ENCODE measurements at places on chromosomes 16 and 17.
A peak's percentile ranks its signal among the peaks of the same experiment; 100 is the strongest.

- no peak for DNase-seq
Measured at GRCh38 chr16:21949713-21950260, 3.4 kb upstream of the UQCRC2 start.

- DNase-seq = no peak
Measured at GRCh38 chr17:57915544-57915943, 39.7 kb downstream of the CUEDC1 start.

DNA sequence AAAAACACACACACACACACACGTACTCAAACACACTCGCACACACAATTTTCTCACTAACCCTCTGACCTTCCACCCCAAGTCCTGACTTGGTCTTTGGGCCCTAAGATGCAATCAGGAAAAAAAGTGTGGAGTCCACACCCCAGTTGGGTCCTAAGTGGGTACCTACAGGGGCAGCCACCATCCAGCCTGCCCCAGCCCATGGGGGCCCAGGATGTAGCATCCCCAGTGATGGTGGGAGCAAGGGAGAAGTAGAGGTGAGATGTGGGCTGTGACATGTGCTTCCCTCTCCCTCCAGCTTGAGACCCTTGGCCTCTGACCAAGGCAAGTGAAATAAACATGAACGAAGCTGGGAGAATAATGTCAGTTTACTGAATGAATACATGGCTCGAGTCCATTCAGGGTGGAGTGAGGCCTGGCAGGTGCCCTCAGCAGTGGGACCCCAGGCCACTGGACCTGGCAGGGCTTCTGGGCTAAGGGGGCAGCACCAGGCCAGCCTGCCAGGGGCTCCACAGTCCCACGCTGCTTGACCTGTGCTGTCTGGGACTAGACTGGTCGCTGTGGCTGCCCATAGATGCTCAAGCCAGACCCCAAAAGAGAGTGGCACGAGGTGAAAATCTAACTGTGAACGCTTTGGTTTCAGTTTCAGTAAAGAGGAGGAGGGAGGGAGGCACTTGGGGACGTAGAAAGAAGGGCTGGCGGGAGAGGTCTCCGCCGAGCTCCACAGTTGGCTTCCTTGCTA, 73.7 kb downstream of the MRC2 start:
- no peak for DNase-seq

DNA sequence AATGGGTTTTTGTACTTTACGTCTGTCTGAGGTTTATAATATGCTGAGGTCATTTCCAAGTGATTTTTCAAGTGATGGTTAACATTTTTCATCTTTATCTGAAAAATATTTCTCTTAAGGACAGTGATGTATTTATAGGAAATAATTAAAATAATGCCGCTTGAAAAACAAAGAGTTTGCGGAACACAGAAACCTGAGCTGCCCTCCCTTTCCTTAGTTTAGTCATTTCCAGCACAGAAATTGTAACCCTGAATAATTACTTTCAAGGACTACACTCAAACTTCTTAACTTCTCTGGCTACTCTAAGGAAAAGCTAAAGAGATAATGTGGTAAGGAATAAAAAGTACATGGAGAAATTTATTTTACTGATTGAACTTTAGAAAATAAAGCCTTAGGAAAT, 54.6 kb downstream of the MRTFB start:
- DNase-seq = no peak

GRCh38 chr17:60372790-60373483, 19.0 kb downstream of the USP32 start:
- peak; percentile 32 for DNase-seq

DNA sequence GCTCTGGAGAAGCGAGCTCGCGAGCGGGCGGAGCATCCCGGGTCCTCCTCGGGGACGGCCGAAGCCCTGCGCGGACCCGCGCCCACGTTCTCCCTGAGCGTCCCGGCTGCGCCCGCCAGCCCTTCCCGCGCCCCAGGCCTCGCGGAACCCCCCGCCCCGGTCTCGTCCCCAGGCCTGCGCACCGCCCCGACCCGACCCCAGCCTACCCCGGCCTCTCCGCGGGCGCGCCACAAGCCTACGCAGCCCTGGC, 159 bp downstream of the USP36 start:
- no peak for DNase-seq

DNA sequence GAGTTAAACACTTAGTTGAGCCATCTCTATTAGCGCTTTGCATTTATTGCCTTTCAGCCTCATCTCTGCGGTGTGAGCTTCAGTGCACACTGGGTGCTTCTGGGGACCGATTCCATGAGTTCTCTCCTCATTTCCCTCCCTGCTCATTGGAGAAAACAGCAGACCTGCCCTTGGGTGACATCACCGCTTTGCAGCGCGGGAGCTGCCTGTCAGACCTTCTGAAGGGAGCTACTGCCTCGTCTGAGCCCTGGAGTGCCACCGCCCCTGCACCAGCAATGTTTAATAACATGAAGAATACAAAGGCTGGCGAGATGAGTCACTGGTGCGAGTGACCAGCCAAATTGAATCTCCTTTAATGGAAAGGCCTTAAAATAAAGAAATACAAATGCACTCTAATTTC, 30.2 kb upstream of the CPPED1 start:
- DNase-seq = no peak

GRCh38 chr17:81404558-81405165, 9.4 kb downstream of the BAHCC1 start:
- no peak for DNase-seq

DNA sequence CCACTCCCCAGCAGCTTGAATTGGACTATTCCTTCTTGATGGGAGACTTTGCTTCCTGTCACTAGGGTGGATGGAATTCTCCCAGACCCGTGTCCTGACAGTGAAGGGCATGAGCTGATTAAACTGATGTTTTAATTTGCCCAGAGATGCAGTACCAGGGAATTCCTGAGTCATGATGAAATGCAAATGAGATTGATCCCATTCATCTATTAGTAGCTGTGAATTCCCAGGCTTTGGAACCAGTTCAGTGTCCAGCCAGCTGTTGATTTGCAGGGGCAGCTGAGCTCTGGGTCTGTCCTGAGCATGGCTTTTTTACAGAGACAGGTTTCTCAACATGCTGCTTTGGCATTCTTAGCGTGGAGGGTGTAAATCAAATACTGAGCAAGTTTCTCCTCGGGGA, 157.9 kb downstream of the PITPNC1 start:
- DNase-seq = no peak

DNA sequence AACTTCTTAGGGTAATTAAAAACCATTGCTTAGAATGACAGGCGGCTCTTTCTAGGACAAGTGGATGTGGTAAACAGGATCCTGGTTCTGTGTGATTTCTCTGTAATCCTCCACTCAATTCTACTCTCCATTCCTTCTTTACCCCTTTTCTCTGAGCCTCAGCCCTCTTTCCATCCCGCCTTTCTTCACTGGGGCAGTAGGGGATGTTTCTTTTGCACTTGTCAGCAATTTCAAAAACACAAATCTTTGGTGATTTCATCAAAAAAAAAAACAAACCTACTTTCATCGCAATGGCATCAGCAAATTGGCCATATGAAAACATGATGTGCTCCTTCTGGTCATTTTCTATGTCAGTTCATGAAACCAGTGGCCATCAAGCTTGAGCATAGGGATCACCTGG, 104.6 kb downstream of the CDK5R1 start:
- DNase-seq = no peak

- DNase-seq = peak; percentile 33
Measured at GRCh38 chr16:80614908-80615671, 74.3 kb downstream of the DYNLRB2 start.

DNA sequence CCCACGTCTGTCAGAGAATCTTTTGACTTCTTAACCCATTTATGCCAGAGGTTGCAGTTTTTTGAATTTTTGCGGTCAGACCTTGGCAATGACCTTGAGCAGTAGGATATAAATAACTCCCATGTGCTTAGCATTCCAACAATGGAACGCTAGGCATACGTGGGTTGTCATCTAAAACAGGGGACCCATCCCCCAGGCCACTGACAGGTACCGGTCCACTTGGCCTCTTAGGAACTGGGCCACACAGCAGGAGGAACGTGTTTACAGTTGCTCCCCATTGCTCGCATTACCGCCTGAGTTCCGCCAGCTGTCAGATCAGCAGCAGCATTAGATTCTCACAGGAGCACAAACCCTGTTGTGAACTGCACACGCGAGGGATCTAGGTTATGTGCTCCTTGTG, 76.8 kb upstream of the LGALS9 start:
- DNase-seq = no peak

DNA sequence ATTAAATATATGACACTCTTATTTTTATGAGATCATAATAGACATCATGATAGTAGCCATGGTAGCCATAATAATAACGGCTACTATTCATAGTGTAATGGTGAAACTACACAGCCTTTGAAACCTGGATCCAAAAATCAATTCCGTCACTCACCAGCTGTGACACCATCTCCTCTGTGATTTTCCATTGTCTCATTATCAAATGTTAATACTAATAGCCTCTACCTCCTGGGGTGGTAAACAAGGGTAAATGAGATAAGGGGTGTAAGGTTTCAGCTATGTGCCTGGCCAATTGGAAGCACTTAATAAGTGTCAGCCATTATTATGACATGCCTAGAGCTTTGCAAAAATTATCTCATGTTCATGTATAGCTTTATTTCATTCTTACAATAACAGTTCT, 88.6 kb downstream of the CACNG3 start:
- DNase-seq = no peak

GRCh38 chr17:47297661-47298400, 25.9 kb upstream of the EFCAB13 start:
- DNase-seq = no peak

GRCh38 chr17:42018339-42018738, 1.1 kb upstream of the DNAJC7 start:
- DNase-seq = no peak

DNA sequence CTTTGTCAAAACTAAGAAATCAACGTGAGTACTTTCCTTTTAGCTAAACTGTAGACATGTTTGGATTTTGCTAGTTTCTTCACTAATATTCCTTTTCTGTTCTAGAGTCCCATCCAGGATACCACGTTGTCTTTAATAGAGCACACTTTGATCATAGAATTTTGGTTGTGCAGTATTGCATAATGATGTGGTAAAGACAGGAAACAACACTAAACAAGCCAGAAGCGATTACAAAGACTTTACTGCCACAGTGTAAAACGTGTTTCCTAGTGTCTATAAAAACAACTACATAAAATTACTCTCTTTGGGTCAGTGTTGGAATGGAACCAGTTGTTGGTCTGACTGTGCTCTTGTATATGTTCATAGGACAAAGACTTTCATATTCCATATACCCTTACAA, 19.3 kb downstream of the SHISA9 start:
- no peak for DNase-seq

Data from BJ (cell line).